Activated B cell treated with CpG ODN at 0.5 μM for 24 hours (primary cell): ENCODE measurements at places on chromosomes 2 and 18.

DNA sequence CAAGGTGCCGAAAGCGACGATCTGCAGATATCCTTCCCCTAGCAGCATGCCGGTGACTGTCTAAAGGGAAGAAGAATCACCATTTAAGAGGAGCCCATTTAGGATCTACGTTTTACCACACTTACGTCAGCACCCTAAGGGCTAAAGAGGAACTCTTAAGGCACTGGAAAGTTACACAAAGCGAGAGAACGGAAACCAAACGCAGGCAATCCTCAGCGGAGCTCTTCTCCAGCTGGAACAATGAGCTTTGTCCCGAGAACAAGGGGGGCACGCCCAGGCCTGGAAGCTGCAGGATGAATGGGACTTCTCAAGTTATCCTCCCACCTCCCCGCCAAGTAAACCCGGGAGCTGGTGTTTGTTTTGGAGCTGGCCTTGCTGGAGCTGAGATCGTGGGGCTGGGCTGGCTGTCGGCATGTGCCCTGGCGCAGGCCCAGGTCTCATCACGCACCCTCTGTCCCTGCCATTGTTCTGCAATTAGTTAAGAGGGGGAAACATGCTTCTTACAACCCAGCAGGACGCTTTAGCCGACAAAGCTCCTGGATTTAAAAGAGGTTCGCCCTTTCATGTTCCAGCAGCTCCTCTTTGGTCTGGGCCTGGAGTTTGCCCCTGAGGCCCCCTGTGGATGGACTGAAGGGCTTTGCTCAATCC is 36.4 kb downstream of the PXDN start:
- peaks cover 4% of the 10 kb centered on the region for H3K27me3 ChIP-seq
- H3K4me3 ChIP-seq = peak overlapping the region; percentile 4
- H3K36me3 ChIP-seq = no peaks in the 10 kb centered on the region
- DNase-seq = no peak
- H3K4me1 ChIP-seq = peaks cover 5% of the 10 kb centered on the region
- no peak overlapping the region for H3K27ac ChIP-seq

DNA sequence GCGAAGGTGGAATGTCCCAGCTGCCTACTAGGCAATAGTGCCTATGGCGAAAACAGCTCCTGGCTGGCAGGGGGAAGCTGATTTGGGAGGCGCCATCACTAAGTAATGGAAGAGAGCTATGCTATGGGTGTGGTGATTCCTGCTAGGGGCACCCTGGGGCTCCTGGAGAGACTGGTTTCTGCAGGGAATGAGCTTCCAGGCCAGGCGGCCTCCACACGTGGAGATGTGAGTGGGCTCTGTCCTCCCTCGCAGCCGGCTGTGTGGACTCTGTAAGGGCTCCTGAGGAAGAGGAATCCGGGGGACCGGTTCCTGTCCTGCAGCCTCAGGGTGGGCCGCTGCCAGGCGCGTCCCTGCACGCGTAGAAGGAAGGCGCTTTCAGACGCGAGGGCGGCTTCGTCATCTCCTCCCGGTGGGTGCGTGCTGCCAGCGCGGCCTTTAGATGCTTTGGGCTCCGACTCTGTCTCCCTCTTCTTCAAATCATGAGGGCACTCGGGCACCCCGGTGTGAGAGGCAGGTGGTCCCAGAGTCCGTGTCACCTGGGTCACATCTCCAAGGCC is 55.5 kb upstream of the ANKRD62 start:
- peak overlapping the region; percentile 36 for H3K4me3 ChIP-seq
- peaks cover 7% of the 10 kb centered on the region for H3K27me3 ChIP-seq
- H3K36me3 ChIP-seq = no peaks in the 10 kb centered on the region
- peaks cover 12% of the 10 kb centered on the region for H3K4me1 ChIP-seq

DNA sequence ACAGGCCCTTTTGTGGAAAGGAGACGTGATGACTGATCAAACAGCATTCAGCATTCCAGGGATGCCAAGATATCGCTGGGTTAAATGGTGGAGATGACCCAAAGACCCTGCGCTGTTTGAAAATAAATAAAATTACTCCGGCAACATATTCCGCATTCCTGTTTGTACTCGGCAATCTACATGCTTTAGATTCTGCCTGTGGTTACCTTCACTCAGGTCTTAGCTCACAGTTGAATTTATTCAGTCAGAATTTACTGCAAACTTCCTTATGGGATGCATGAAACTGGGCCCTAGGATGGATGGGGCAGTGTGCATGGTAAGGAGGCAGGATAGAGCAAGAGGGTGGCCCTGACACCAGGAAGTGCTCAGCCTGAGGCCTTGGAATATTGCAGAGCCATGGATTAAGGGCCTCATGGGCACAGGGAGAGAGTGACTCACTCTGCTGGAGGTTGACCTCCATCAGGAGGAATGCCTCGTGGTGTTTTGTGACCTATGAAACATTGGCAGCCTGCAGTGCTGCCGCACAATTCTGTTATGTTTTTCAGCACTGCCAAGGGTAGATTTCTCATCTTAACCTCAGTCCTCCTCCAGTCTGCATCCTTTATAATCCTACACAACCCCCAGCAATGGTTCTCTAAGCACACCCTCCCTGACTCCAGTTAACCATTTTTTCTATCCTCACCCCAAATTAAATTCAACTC is 321.4 kb downstream of the IRS1 start:
- H3K27ac ChIP-seq = no peak overlapping the region
- no peak for DNase-seq
- H3K27me3 ChIP-seq = peaks cover 3% of the 10 kb centered on the region
- no peak overlapping the region for H3K4me3 ChIP-seq
- H3K36me3 ChIP-seq = no peaks in the 10 kb centered on the region

DNA sequence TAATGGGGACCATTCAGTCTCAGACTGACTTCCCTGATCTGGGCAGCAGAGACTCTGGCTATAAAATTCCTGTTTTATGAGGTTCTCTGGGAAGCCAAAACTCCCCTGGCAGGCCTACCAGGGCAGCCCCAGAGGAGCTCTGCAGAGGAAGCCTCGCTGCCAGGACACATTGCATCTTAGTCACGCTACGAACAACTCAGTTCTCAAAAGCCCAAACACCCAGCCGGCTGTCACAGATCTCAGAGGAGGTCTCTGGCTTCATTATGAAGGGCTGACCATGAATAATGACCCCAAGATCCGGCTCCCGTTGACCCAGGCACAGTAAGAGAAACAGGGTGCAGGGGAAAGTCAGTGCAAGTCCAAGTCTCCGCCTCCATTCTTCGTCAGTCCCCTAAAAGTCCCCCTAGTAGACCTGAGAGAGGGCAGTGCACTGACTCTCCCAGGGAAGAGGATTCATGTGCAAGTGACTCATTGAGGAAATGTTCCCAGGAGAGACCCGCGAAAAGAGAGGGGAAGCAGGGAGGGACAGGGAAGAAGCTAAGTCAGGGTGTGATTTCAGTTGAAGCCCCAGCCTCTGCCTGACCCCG is 212.3 kb downstream of the CYP26B1 start:
- no peaks in the 10 kb centered on the region for H3K36me3 ChIP-seq
- no peak for DNase-seq
- no peak overlapping the region for H3K4me3 ChIP-seq
- H3K27me3 ChIP-seq = peaks cover 8% of the 10 kb centered on the region
- H3K4me1 ChIP-seq = no peaks in the 10 kb centered on the region
- no peak overlapping the region for H3K27ac ChIP-seq

DNA sequence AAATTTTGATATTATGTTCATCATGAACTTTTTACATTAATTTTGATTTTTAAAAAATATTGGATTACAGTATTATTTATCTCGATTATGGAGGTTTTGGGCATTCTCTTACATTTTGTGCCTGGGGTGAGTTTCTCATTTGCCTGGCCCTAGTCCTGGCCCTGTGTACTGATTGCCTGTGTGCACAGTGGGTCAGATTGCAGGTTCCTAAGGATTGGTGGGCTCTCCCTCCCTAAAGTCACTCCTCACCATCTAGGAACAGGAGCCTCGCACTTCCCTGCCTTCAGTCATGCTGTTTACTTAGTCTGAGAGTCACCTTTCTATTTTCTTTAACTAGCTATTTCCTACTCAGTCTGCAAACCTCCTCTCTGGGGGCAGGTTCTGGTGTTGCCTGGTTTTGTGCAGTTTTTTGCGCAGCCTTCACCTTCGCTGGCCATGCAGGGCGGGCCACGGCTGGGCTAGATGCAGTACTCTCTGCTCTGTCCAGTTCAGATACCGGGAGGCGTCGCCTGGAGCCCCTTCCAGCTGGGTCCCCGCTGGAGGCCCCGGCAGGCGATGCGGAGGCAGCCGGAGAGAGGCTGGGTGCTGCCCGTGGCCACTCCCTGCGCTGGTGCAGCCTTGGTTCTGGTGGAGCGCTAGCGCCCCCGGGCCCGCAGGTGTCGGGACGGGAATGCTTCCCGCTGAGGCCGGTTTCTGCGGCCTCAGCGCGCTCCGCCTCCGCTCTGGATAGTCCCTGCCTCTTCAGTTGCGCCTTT is 23.3 kb upstream of the MC5R start:
- H3K4me3 ChIP-seq = no peak overlapping the region
- H3K27me3 ChIP-seq = peaks cover 56% of the 10 kb centered on the region
- H3K36me3 ChIP-seq = no peaks in the 10 kb centered on the region
- DNase-seq = no peak

DNA sequence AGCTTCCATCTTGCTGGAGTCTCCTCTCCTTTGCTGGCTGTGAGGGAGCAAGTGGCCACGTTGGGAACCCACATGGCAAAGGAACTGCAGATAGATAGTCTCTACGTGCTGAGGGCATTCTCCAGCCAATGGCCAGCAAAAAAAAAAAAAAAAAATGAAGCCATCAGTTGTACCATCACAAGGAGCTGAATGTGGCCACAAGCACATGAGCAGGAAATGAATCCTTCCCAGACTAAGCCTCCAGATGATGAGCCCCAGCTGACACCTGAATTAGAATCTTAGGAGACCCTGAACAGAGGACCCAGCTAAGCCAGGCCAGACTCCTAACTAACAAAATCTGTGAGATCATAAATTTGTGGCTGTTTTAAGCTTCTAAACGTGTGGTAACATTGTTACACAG is 57.9 kb downstream of the SPIRE1 start:
- H3K36me3 ChIP-seq = no peaks in the 10 kb centered on the region
- no peak for DNase-seq
- H3K27ac ChIP-seq = no peak overlapping the region
- no peak overlapping the region for H3K4me3 ChIP-seq
- H3K27me3 ChIP-seq = no peaks in the 10 kb centered on the region
- peaks cover 2% of the 10 kb centered on the region for H3K4me1 ChIP-seq

- no peak overlapping the region for H3K4me3 ChIP-seq
- H3K27me3 ChIP-seq = no peaks in the 10 kb centered on the region
- H3K4me1 ChIP-seq = peaks cover 8% of the 10 kb centered on the region
- no peak for DNase-seq
- no peak overlapping the region for H3K27ac ChIP-seq
Observed at GRCh38 chr2:146388757-146389156, 1456.1 kb upstream of the ACVR2A start.

- no peaks in the 10 kb centered on the region for H3K36me3 ChIP-seq
- H3K4me3 ChIP-seq = no peak overlapping the region
- no peaks in the 10 kb centered on the region for H3K27me3 ChIP-seq
- no peaks in the 10 kb centered on the region for H3K4me1 ChIP-seq
- H3K27ac ChIP-seq = no peak overlapping the region
Observed at GRCh38 chr2:215504547-215504946, 68.7 kb upstream of the FN1 start.

DNA sequence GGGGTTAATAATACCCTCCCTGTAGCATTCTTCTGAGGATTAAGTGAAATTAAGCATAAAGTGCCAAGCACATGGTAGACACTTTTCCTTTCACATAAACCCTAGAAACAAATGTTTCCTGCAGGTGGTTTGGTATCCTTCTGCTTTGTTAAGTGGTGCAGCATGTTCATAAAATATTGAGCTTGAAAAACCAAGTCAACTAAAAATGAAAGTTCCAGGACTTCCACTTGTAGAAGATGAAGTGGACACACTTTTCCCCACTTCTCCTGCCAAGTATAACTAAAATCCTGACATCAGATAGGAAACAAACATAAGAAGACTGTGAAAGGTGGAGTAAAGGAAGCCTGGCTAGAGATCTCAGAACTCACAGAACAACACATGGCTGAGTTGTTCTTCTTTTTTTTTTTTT is 90.5 kb downstream of the COLEC12 start:
- H3K36me3 ChIP-seq = no peaks in the 10 kb centered on the region
- no peaks in the 10 kb centered on the region for H3K4me1 ChIP-seq
- no peak overlapping the region for H3K4me3 ChIP-seq
- no peak overlapping the region for H3K27ac ChIP-seq

- H3K27me3 ChIP-seq = peaks cover 3% of the 10 kb centered on the region
- peaks cover 13% of the 10 kb centered on the region for H3K4me1 ChIP-seq
- no peak overlapping the region for H3K4me3 ChIP-seq
- DNase-seq = no peak
- no peak overlapping the region for H3K27ac ChIP-seq
Observed at GRCh38 chr2:64400105-64400728, 53.7 kb upstream of the LGALSL start.

DNA sequence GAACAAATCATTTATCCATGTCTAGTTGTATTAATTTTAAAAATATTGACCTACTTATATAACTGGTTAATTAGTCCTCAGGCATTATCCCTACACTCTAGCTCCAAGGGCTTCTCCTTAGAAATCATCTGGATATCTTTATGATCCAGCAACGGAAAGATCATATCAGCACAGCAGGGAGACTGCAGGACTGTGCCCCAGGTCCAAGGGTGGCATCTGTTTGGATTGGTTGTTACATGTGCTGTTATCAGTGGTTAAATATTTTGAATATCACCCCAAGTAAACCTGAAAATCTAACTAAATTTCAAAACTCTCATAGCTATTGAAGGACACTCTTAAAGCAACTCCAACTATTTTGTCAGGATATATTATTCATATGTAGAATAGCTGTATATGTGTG is 556.2 kb upstream of the ZEB2 start:
- DNase-seq = no peak
- H3K4me3 ChIP-seq = no peak overlapping the region
- no peak overlapping the region for H3K27ac ChIP-seq
- no peaks in the 10 kb centered on the region for H3K36me3 ChIP-seq
- H3K27me3 ChIP-seq = no peaks in the 10 kb centered on the region

GRCh38 chr18:8257851-8258434 is 351.3 kb upstream of the RAB12 start:
- H3K36me3 ChIP-seq = no peaks in the 10 kb centered on the region
- no peaks in the 10 kb centered on the region for H3K4me1 ChIP-seq
- H3K4me3 ChIP-seq = no peak overlapping the region
- no peaks in the 10 kb centered on the region for H3K27me3 ChIP-seq
- DNase-seq = no peak
- H3K27ac ChIP-seq = no peak overlapping the region

DNA sequence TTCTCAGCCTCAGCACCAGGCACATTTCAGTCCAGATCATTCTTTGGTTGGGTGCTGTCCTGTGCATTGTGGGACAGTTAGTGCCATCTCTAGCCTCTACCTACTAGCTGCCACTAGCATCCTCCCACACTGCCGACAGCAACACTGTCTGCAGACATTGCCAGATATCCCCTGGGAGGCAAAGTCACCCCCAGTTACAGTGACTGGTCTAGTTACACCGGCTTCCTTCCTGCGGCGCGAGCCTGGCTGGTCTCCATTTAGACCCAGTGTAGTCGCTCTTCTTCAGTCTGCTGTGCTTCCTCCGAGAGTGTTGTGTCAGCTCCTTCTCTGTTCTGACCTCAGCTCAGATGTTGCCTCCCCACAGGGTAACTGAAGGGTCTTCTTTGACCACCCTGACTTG is 283.1 kb downstream of the PHLPP1 start:
- H3K4me1 ChIP-seq = peaks cover 11% of the 10 kb centered on the region
- H3K4me3 ChIP-seq = no peak overlapping the region
- no peaks in the 10 kb centered on the region for H3K27me3 ChIP-seq
- DNase-seq = no peak

GRCh38 chr18:32930695-32931301 is 158.0 kb upstream of the KLHL14 start:
- peaks cover 2% of the 10 kb centered on the region for H3K4me1 ChIP-seq
- no peaks in the 10 kb centered on the region for H3K36me3 ChIP-seq
- DNase-seq = no peak
- H3K27me3 ChIP-seq = peaks cover 2% of the 10 kb centered on the region
- no peak overlapping the region for H3K27ac ChIP-seq

- H3K36me3 ChIP-seq = no peaks in the 10 kb centered on the region
- H3K4me1 ChIP-seq = no peaks in the 10 kb centered on the region
- H3K27ac ChIP-seq = no peak overlapping the region
- H3K4me3 ChIP-seq = no peak overlapping the region
Observed at GRCh38 chr2:120831086-120831485, 95.4 kb downstream of the GLI2 start.
